ENCODE measurements at places on chromosomes 2 and 18.

DNA sequence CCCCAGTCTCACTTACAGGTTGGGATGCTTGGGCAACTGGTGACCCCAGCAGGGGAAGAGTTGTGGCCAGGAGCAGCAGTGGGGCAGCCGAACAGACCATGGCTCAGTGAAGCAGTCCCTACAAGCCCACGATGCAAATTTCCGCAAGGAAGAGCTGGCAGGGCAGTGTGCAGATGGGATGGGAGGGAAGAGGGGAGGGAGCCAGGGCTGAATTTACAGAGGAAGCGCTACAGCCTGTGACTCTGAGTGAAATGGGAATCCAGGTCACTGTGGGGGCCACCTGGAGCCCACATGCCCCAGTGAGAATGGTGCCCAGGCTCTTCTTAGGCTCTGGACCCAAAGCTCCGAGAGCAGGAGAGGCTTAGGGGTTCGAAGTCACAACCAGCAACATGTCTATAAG is 27.0 kb upstream of the SELENOI start:
- DNase-seq, result no peak

DNA sequence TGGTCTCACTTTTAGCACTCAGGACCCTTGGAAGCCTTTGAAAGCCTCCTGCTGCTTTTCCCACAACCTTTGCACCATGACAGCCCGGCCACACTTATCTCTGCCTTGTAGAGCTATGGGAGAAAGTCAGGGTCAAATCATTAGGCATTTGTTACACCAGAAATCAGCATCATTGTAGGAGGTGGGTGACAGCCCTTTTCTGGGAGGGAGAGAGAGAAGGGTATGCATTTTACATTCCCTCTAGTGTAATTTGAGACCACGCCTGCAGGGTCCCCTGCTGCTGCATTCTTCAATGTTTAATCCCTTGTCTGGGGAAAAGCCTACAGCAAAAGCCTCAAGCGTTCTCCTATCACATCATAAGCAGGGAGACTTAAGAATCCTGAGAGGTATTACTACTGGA is 766.8 kb upstream of the FAM98A start:
- DNase-seq, result no peak

GRCh38 chr18:49344825-49345224 is 115.6 kb downstream of the DYM start:
- DNase-seq, result no peak

DNA sequence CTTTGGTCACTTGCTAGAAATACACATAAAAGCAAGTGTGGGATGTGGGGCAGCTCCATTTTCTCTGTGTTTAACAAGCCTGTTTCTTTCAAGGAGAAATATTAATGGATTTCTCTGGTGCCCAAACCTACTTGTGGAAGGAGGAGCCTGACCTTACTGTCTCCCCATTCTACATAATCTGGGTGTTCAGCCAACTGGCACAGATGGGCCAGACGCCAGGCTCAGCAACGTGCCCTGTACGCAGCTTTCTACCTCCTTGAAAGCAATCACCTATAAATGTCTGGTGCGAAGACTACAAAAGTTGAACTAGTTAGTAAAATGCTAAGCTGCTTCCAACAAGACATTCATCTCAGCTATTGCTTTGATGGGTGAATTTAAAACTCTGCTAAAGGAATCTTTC is 33.2 kb upstream of the MYO3B start:
- no peak for DNase-seq

Measured in stimulated activated CD8-positive, alpha-beta memory T cell treated with anti-CD3 and anti-CD28 coated beads, Interleukin-15, amount 100 ng/mL, for 24 hours (primary cell).